ENCODE measurements at places on chromosomes 2 and 18.

DNA sequence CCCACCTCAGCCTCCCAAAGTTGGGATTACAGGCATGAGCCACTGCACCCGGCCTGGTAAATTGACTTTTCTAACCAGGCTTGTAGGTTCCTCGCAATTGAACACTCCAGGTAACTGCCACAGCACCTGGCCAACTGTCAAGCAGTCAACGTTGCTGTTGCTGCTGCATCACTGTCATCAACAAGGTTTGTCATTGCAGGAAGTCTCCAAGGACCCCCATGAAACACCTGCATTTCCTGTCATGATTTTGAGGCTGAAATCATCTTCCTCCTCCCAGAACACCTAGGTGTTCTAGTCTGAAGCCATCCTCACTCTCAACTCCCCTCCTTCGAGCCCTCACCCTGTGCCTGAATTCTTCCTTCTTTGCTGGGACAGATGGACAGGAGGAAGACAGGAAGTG is 29.7 kb downstream of the GYPC start:
- no peak for DNase-seq

DNA sequence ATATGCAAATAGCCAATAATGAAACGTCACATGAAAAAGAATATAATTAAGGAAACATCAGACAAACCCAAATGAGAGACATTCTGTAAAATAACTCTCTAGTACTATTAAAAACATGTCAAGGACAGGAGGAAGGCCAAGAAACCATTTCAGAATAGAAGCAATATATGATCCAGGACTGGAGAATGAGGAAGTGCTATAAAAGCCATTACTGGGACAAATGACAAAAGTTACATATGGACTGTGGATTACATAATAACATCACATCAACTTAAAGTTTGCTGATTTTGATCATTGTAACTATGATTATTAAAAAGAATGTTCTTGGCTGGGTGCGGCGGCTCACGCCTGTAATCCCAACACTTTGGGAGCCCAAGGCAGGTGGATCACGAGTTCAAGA is 81.3 kb downstream of the CRACDL start:
- no peak for DNase-seq

DNA sequence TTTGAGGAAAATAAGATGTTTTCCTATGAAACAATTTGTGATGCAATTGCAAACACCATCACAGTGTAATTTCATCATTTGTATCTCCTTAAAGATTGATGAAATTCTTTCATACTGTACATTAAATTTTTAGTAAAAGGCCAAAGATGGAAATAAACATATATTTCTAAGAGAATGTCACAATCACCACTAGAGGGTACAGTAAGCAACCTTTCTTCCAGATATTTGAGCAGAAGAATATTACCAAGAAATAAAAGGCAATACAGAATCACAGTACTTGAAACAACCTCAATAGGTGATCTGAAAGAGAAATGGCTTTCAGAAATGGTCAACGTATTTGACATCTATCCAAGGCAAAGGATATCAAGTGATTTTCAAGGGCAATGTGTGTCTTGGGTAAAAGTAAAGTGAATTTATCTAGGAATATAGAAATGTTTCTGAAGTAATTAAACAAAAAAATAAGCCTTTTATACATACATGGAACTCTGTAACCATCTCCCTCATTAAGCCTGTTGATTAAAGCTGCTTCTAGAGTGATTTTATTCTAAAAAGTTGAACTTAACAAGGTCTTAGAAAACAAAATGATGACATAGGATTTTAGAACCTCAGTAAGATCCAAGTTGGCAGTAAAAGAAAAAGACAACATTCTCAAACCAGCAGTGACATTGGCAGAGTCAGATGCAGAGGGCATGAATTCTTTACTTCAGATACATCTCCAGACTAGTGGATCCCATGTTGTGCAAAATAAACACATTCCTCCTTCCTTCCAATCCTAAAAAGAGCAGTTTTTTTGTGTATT is 90.3 kb upstream of the SESTD1 start:
- no peak for DNase-seq

GRCh38 chr2:190809139-190809764 is 71.4 kb upstream of the GLS start:
- no peak for DNase-seq

- DNase-seq: no peak
These were observed 750.5 kb downstream of the LRP1B start for GRCh38 chr2:141380008-141380979.

DNA sequence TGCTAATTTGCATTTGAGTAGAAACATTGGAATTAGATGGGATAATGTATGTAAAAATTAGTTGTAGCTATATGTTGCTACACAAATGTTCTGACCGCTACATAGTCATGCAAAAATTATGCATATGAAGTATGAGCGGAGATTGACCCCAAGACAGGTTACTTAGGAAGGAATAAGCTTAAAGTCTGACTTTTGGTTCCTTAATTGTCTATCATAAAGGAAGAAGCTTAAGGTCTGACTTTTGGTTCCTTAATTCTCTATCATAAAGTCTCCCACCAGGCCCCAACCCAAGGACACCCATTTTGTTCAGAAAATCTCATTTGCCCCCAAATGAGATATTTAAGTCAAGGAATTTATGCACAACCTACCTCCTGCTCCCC is 106.5 kb downstream of the EVA1A start:
- no peak for DNase-seq

GRCh38 chr2:241111440-241111805 is 9.3 kb upstream of the MTERF4 start:
- DNase-seq: no peak

DNA sequence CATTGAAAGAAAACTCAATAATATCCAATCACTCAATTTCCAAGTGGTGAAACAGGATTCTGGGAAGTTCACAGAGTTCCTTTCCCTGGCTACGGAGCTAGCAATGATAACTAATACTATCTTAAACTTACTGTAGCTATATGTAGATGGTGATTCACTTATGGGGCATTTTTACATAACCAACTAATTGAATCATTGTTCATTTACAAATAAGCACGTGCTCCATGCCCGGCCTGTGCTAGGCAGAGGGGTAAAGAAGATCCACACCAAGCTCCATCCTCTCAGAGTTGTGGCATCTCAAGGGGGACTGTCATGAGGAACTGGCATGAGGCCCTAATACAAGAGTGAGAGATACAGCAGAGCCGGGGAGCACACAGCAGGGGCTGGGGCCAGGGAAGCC is 176.3 kb downstream of the ANKRD30B start:
- DNase-seq: no peak

- no peak for DNase-seq
These were observed 260.5 kb downstream of the TNS1 start for GRCh38 chr2:217742276-217742675.

GRCh38 chr2:221571025-221571550 is 1.0 kb downstream of the EPHA4 start:
- DNase-seq: no peak

GRCh38 chr2:11945139-11946126 is 199.0 kb downstream of the LPIN1 start:
- DNase-seq: no peak

GRCh38 chr2:217790195-217790594 is 212.6 kb downstream of the TNS1 start:
- no peak for DNase-seq

- DNase-seq: no peak
These were observed 32.4 kb downstream of the SLC66A2 start for GRCh38 chr18:79919089-79919488.

- DNase-seq: no peak
These were observed 78.6 kb upstream of the ACSL3 start for GRCh38 chr2:222782201-222782730.

GRCh38 chr2:151302879-151303278 is 13.4 kb upstream of the NMI start:
- no peak for DNase-seq

DNA sequence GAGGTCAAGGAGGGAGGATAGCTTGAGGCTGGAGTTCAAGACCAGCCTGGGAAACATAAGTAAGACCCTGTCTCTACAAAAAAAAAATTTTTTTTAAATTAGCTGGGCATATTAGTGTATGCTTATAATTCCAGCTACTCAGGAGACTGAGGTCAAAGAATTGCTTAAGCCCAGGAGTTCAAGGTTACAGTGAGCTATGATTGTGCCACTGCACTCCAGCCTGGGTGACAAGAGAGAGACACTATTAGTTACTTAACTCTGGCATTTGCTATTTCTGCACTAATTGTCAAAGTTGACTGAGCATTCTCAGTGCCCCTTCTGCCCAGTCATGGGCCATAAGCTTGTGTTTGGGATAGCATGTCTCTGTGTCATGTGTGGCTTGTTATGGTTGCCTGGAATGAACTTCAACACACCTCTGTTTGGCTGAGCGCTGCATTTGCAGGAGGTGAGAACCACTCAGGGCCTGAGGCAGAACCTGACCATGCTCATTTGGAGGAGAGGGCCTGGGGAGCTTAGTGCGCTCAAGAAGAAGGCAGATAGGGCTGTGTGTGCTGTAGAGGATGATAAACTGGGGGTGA is 77.7 kb downstream of the SH3RF3 start:
- DNase-seq: no peak

- no peak for DNase-seq
These were observed 64.7 kb downstream of the KCTD1 start for GRCh38 chr18:26483633-26484032.

DNA sequence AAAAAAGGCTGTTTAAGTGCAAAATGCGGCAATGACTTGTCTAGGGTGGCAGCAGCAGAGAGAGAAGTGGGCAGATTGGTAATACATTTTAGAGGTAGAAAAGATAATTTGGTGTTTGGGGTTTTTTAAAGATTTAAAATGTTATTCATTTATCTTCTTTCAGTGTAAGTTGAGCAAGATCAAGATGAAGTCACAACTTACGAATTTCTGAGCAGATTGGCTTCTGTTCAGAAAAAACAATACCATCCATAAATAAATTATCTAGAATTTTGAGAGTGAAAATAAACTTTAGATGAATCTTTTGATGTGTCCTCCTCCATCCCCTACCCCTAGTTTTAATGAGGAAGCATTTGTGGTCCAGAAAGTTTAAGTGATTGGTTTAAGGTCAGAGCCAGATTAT is 47.9 kb upstream of the FAM171B start:
- no peak for DNase-seq

DNA sequence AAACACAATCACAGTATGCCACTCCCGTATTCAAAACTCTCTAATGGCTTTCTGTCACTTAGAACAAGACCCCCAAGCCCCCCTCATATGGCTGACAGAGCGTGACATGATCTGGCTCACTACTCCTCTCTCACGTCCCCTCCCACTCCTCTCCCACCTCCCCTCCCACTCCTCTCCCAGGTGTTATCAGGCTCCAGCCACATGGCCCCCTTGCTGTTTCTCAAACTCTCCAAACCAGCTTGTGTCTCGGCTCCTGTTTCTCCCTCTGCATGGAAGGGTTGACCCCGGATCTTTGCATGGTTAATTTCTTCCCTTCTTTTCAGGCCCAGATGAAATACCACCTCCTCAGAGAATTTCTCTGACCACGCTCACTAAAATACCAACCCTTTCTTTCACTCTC is 180.8 kb downstream of the SLC8A1 start:
- DNase-seq: no peak
